ENCODE measurements at places on chromosomes 5 and 9.

DNA sequence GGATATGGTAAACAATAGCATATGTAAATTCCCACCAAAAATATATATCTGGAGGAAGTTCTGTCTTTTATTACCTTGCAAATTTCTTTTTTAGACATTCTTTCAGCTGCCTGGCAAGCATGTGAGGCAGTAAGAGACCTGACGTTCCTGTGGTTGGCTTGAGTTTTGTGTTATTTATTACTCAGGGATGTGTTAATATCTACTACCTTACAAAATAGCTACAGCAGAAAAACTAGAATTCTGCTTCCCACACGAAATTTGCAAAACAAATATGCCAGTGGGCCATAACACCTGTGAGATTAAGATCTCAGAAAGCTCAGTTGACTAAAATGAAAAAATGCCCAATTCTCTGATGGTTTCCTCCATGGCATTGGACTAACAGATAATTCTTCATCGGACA is 274.2 kb downstream of the TMEM167A start:
- no peak for DNase-seq

GRCh38 chr5:80622756-80623155 is 31.7 kb upstream of the MSH3 start:
- DNase-seq = no peak

DNA sequence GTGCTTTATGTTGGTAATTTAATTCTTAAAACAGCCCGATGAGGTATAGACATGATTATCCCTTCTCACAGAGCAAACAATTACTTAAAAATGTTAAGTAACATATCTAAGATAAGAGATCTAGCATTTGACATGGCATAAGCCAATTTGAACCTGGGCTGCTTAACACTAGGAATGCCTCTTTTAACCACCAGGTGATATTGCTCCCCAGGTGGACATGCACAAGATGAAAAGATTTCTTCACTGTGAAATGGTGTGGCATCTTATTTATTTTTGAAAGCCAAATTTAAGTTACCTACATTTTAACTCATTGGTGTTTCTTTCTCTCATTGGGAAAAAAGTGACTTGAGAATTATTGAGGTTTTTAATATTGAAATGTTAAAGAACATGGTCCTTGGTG is 15.8 kb upstream of the LRRC70 start:
- DNase-seq = no peak

DNA sequence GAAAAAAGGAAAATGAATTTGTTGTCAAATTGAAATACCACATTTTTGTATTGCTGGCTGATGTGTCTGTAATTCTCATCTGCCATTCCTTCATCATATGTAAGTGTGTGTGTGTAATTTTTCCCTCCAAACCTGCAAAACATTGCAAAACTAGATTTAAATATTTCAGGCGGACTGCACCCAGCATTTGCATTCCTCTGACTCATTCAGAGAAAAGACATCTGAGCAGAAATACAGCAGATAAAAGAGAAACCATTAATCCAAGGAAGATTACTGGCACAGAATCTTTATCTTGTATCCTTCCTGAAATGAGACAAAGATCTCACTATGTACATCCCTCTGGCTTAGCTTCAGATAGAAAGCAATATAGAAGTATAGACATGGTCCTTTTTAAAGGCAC is 275.3 kb downstream of the TMEM38B start:
- no peak for DNase-seq

- DNase-seq = peak; percentile 43
These were observed 25.0 kb upstream of the OCLN start for GRCh38 chr5:69467442-69468225.

DNA sequence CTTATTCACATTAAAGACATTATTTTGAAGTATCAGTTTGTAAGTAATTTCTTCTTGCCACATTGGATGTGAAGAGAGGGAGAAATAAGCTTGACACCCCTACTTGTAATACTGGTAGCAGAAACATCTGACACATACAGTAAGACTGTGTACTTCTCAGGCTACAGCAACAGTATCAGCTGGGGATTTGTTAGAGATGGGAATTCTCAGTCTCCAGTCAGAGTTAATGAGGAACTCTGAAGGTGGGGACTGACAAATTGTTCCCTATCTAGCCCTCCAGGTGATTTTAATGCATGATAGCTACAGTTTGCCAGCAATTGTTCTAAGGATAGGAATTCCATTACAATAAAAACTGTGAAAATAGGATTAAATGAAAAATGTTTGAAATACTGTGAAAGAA is 524.8 kb downstream of the PRR16 start:
- no peak for DNase-seq

DNA sequence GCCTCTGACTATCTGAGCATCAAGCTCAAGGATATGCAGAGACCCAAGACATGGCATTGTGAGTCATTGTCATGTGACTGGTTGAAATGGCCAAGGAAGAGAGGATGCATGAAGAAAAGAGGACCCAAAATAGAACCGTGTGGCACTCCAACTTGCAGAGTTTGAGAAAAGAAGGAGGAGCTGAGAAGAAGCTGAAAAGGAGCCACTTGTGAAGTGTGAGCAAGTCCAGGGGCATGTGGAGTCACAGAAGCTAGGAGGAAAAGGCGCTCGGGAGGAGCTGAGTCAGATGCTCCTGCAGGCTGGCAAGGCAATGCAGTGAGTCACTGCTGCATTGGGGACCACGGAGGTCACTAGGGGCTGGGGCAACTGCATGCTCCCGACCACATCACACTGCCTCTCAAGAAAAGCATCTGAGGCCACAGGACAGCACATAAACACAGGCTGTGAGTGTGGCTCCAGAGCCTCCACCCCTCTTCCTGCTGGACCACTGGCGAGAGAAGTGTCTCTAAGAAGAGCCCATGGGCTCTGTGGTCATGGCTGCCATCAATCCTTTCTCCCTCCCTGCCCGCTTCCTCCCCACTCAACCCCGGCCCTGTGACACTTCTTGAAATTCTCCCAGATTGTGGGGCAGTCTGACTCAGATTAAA is 197.6 kb downstream of the DRD1 start:
- DNase-seq = peak; percentile 10

DNA sequence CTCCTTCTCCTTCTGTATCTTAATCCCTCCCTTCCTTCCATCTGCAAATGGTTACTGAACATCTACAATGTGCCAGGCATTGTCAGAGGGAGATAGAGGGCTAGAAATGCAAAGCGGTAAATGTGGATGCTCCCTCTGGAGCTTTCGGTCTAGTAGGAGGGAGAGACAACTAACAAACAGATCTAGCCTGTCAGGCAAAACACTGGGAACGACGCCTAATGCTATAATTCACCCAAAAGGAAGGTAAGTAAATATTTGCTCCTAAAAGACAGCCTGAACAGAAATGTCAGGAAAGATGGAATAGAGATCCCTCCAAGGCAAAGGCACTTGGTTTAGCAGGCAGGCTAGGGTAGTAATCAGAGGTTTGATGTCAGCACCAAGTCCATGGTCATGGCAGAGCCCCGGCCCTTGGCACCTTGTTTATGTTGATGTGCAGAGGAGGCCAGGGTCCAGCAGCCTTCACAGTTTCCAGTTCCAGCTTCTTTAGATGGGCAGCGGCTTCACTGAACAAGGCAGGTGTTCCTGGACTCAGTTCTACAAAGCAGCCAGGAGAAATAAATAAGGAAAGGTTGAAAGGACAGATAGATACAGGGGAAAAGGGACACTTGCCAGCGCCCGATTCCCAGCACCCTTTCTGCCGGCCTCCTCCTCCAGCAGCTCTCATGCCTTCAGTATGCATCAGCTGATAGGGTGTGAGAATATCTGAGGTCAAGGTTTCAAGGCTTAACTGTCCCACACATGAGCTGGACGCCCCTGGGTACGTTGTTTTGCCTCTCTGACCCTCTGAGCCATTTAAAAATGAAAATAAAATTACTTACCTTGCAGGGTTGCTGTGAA is 46.5 kb upstream of the FRRS1L start:
- no peak for DNase-seq

DNA sequence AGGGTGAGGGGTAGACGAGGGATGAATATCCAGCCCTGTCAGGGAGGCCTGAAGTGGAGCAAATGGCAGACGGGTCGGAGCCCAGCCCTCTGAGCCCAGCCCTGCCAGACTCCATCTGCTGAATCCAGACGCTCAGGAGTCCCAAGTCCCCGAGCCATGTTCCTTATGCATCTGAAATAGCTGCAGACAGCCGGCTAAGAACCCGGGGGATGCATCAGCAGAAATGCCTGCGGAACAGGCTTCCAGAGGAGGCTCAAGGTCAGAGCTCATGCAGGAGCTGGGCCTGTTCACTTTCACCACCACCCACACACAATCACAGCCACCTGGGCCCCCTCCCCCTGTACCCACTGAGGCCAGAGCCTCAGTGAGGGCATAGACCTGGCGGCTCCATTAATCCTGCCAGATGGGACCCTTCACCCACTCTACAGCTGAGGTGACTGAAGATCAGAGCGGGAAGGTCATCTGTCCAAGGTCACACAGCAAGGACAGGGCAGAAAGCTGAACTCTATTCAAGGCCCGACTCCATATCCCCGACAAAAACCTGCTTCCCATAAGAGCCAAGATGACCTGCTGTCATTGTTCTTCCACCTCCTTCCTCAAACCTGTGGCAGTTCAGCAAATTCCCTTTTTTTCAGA is 24.4 kb upstream of the AKNA start:
- no peak for DNase-seq

DNA sequence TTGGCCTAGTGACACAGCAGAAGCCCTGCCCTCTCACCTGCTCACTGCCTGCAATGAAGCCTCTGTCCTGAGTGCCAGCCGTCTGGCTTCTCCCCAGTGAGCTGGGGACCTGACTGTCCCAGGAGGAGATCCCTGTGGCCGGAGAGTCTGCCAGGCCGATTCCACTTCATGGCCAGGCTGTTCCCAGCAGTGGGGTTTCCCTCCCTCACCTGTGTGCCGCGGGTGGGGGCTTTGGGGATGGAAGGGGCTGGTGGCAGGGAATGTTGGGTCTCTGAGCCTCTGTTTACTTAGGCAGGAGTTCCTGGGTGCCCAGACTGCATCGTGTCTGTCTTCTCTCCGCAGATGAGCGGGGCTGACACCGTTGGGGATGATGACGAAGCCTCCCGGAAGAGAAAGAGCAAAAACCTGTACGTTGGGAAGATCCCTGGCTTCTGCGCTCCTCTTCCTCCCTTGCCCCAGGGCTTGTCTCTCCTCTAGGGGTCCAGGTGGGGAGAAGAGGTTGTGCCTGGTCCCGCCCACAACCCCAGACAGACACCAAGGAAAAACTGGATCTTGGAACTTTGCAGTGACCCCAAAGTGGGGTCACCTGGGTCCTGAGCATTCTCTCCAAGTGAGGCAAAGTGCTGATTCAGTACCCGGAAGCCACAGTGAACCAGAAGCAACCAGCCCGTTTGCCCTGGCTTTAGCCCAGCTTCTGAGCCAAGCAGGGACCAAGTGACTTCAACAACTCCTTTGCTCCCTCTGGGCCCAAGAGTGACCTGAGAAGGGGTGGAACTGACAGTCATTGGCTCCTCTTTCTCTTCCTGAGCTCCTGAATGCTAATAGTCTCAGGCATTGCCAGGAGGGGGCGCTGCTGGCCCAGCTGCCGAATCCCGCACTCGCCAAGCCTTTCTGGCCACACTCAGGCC is 127.7 kb downstream of the RGS3 start:
- peak; percentile 86 for DNase-seq

DNA sequence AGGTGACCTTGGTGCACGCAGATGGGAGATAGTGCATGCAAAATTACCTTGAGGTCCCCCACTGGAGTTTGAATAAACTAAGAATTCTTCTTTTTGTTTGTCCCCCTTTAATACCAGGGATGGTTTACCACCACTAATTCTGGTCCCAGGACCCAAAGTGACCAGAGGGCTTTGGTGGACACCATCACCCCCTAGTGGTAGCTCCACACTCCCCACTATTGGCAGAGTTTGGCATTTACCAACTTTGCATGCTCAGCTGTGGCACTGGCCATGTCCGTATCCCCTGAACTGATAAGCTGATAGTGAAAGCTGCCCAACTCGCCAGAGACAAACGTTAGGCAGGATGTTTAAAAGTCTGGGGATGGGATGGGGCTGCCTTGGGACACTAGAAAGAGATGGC is 3.3 kb downstream of the ASTN2 start:
- DNase-seq = peak; percentile 72

- DNase-seq = peak; percentile 90
These were observed 36.1 kb upstream of the OSMR start for GRCh38 chr5:38809388-38810359.

DNA sequence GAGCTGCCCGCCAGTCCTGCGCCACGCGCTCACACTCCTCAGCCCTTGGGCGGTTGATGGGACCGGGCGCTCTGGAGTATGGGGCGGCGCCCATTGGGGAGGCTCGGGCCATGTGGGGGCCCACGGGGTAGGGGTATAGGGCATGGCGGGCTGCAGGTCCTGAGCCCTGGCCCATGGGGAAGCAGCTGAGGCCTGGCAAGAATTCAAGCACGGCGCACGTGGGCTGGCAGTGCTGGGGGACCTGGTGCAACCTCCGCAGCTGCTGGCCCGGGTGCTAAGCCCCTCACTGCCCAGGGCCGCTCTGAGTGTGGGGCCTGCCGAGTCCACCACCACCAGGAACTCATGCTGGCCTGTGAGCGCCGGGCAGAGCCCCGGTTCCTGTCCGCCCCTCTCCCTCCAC is 229.6 kb upstream of the ZNF608 start:
- no peak for DNase-seq

DNA sequence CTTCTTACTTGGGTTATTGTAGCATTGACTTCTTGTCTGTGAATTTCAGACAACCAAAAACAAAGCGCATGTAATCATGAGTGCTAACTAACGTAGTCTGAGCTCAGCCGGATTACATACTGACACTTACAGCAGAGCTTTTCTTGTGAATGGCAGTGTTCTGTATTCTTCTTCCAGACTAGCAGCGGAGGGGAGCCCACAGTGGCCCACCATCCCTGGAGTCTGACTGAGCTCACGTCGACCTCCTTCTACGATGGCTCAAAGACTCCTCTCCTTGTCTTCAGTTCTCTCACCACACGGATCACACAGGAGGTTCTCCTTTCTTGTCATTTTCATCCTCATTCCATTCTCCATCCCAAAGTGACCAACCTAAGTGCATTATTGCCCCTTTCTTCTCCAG is 211.4 kb downstream of the CHSY3 start:
- no peak for DNase-seq

GRCh38 chr9:136088481-136088938 is 6.6 kb downstream of the NACC2 start:
- no peak for DNase-seq

GRCh38 chr5:122805481-122805880 is 30.6 kb downstream of the SNX2 start:
- no peak for DNase-seq

DNA sequence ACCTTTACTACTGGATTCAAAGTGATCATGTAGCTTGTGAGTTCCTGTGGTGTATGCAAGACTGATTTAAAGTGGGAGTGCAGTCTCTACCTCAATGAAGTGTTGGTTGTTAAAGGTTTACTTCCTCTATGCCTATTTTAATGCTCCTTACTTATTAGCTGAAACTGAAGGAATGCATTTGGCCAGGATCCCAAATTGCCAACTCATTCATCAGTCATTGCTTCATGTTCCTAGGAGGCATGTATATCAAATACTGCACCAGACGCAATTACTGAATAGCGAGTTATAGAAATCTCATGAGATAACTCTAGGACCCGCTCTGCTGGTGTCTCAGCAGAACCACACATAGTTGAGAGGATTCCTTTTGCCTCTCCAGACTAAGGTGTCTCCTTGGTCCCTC is 143.0 kb upstream of the RPS23 start:
- peak; percentile 95 for DNase-seq

GRCh38 chr5:164832516-164832915 is 1327.1 kb downstream of the MAT2B start:
- no peak for DNase-seq

Measured in cardiac muscle cell (in vitro differentiated cells and primary cell).